ENCODE measurements at places on chromosomes 1 and 21.

GRCh38 chr21:44083631-44084291, 23.4 kb upstream of the PWP2 start:
- peak; percentile 27 for DNase-seq

DNA sequence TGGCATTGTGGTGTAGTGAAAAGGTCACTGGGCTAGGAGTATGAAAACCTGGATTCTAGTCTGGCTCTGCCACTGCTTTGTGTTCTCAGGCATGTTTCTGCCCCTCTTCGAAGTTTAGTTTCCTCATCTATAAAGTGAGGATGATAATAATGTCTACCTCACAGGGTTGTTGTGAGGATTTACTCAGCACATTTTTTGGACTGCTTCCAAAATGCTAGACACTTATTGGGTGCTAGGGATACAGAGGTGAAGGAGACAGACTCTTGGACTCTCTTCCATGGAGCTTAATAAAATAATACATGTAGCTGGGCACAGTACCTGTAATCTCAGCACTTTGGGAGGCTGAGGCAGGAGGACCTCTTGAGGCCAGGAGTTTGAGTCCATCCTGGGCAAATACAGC, 3.6 kb downstream of the KIF2C start:
- DNase-seq, result no peak

GRCh38 chr1:67789551-67789950, 43.7 kb downstream of the GNG12 start:
- DNase-seq, result no peak

GRCh38 chr1:47650205-47650604, 212.4 kb downstream of the FOXD2 start:
- no peak for DNase-seq

- DNase-seq, result no peak
Observed at GRCh38 chr21:27741736-27742135, 774.8 kb upstream of the ADAMTS5 start.

DNA sequence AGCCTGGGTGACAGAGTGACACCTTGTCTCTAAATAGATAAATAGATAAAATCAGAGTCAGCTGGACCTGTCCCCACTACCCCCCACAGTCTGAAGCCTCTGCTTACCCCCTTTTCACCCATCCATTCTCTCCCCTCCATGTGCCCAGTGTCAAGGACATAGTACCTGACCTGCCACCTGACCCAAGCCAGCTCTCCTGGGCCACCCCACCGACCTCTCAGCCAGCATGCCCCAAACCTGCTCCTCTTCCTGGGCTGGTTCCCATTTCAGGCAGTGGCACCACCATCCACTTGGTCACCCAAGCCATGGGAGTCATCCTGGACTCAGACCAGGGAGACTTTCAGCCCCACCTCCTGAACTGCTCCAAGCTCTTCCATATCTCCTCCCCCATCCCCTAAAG, 28.2 kb downstream of the CITED4 start:
- no peak for DNase-seq

GRCh38 chr1:93734999-93735398, 53.4 kb upstream of the BCAR3 start:
- no peak for DNase-seq

DNA sequence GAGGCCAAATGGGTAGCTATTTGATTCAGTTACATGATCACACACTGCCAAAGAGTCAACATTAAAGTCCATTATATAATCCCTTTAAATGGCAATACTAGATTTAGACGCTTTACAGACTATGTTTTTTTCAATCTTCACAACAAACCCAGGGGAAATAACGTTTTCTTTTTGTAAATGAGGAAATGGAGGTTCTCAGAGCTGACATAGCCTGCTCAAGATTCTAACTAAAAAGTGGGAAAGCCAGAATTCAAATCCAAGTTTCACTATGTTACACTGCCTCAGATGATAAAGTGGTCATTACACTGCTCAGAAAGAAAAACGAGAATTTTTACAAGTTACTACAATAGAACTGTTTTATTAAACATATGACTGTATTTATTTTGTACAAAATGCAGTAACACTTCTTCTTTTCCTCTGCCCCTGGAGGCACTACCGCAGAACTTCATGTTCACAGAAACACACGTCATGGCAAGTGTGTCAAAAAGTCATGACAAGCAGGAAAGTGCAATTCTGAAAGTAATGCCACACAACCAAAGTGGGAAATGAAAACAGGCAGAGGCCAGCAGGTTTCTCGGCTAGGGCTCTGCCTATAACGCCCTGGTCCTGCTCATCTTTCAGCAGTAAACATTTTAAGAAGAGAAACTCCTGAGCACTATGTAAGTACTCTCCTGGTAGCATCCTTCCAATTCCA, 19.0 kb downstream of the THEMIS2 start:
- no peak for DNase-seq

DNA sequence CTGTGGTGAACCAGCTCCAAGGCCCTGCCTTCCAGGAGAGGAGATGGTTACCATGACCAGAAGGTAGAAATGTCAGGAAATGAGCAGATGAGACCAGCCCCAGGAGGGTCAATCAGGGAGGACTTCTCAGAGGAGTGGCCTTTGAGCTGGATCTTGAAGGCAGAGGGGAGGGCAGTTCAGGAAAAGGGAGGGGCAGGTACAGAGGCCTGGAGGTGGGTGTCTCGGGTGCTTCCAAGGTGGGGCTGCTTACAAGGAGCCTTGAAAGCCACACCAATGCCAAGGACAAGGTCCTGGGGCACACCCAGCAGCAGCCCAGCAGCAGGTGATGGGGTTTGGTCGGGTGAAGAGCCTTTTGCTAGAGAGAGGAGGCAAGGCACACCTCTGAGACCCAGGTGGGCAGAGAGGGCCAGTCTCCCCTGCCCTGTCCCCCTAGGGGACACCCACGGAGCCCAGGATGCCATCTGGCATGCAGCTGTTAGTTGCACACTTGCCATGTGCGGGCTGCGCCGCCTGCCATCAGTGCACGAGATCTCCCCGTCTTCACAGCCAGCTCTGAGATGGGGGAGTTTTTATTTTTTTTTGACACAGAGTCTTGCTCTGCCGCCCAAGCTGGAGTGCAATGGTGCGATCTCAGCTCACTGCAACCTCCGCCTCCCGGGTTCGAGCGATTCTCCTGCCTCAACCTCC, 18.5 kb downstream of the SLC66A1 start:
- no peak for DNase-seq

GRCh38 chr1:151508833-151509232, 2.4 kb upstream of the CGN start:
- no peak for DNase-seq

GRCh38 chr1:29695803-29696202, 459.5 kb downstream of the PTPRU start:
- DNase-seq, result no peak

DNA sequence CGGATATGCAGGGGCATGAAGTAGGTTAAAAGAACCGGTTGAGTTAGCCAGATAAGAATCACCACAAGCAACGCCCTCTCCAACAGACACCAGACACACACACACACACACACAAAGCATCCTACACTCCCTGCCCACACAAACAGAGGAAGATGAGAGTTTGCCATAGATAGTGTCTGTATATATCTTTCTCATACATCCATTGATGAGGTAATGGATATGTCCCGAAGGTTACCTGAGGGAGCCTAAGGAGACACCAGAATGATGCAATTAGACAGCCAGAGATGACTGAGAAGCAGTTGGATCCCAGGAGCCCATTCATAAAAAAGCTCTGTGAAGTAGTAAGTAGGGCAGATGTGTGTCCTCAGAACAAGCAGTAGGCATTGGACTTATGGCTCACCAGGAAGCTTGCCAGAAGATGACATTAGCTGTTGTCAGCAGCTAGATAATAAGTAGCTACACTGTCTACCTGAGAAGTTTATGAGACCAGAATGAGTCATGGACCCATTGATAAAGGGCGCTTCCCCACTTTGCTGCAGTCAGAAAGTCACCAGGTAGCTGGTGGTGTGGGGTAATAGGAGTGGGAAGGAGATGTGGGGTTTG, 247.0 kb downstream of the KCNT2 start:
- DNase-seq, result no peak

DNA sequence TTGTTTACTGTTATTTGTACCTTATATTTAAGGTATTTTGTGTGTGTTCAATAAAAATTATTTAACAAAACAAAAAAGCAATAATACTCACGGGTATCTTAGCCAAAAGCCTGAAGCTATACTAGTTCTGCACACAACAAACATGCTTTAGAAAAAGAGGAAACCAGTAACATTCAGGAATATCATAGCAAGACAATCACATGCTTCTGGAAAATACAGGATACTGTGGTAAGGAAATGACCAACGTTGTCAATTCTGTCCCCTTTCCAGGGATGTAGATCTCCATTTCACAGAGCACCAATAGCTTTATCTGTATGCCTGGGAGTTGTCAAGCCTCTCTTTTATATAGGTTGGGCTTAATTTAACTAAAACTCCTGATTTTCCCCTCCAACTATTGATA, 288.4 kb downstream of the SMYD3 start:
- no peak for DNase-seq

DNA sequence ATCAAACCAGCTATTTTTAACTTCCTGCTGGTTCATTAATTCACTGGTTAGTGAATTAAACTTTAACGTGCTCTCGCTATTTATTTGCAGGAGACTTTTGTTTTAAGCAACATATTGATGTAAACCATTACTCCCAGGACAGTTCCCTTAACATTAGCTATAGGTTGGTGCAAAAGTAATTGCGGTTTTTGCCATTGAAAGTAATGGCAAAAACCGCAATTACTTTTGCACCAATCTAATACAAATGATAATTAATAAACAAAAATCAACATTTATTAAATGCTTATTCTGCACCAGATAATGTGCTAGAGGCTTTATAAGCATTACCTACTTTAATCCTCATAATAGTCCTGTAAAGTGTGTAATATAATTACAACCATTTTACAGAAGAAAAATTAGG, 176.5 kb downstream of the NPHP4 start:
- no peak for DNase-seq

DNA sequence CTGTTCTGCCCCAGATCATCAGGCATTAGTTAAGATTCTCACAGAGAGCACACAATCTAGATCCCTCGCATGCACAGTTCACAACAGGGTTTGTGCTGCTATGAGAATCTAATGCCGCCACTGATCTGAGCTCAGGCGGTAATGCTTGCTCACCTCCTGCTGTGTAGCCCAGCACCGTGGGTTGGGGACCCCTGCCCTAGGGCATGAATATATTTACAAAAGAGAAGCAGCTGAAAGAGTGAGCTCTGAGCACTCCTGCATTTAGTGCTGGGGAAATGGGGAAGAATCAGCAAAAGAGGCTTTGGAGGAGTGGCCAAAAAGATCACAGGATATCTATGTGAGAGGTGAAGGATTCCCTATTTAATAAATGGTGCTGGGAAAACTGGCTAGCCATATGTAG, 5.6 kb downstream of the CFAP57 start:
- no peak for DNase-seq

DNA sequence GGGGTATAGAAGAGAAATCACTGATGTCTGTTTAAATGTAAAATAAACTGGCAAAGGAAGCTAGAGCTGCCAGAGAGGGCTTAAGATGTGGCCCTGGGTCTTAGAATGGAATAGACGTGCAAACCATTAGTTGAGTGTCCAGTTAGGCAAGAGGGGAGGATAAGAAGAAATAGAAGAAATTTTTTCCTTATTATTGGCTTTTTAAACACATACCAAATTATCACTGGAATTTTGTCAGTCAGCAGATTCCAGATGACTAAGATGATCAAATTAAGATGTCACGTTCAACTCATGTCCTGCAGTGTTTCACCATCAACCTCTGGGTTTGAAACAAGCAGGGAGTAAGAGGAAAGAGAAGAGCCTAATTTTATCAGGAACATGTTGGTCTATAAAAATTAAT, 71.6 kb upstream of the C1orf21 start:
- DNase-seq, result no peak

DNA sequence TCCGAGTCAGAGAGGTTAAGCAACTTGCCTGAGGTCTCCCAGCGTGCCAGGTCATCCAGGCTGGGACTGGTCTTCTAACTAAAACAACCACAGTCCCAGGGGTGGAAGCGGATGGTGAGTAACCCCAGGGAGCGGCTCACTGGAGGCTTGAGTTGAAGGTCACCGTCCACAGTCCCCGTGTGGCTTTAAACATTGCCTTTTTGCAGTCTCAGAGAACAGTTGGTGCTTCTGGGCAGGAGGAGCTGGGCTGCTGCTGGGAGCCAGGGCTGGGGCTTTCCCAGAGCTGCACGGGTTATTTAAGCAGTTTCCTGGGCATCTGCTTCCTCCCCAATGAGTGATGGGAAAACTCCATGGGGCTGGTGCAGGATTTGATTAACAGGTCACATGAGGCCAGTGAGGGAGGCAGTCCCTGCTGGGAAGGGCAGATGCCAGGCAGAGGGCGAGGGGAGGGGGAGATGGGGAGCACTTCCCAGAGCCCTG, 12.3 kb downstream of the ARHGEF10L start:
- no peak for DNase-seq

DNA sequence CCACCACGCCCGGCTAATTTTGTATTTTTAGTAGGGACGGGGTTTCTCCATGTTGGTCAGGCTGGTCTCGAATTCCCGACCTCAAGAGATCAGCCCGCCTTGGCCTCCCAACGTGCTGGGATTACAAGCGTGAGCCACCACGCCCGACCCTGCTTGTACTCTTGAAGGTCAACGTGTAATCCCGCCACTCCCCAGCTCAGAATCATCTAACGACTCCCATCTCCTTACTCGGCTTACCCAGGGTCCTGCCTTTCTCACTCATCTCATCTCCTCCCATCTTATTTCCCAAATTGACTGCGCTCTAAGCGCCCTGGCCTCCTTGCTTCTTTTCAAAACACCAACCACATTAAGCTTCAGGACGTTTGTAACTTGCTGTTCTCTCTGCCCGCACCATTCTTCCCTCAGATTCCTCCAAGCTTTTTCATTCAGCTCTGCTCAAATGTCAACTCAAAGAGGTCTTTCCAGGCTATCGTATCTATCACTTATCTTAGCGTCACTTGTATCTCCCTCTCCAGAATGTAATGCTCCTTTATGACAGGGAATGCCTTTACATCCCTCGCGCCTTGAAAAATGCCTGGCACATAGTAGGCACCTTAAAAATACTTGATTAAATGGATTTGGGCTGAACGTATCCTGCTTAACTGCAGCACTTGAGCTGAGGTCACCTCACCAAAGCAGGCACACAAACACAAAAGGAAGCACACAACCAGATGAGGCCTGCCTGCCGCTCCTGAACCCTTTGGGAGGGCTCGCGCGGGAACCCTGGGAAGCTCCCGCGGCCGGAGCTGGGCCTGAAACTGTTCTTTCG, 1.4 kb upstream of the USP1 start:
- DNase-seq, result no peak

DNA sequence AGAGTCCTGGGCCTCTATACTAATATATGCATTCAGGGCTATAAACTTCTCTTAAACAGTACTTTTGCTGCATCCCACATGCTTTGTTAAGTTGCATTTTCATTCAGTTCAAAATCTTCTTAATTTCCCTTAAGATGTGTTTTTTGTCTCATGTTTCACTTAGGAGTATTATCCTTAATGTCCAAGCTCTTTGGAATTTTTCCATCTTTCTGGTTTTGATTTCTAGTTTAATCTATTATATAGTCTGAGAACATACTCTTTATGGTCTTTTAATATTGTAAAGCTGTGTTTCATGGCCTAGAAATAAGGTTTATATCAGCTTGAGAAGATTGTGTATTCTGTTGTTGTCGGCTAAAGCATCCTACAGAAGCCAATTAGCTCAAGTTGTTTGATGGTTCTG, 1041.8 kb downstream of the PLA2G4A start:
- no peak for DNase-seq
